ENCODE measurements at places on chromosomes 7 and 10. TPM values are rescaled to one million over a fixed set of nuclear protein-coding genes. Genes with fewer than 3 reads are reported as not detected.

GRCh38 chr7:122135275-122135674 is 8.8 kb downstream of the AASS start:
- H3K4me1 ChIP-seq: peaks cover 11% of the 10 kb centered on the region
- H3K4me3 ChIP-seq: no peak overlapping the region
- H3K27ac ChIP-seq: no peak overlapping the region
- no peak for DNase-seq

GRCh38 chr10:3882855-3883254 is 97.8 kb upstream of the KLF6 start:
- H3K36me3 ChIP-seq: no peaks in the 10 kb centered on the region
- H3K27ac ChIP-seq: no peak overlapping the region
- DNase-seq: no peak
- H3K4me1 ChIP-seq: peaks cover 4% of the 10 kb centered on the region
- H3K27me3 ChIP-seq: peaks cover 5% of the 10 kb centered on the region

- peaks cover 12% of the 10 kb centered on the region for H3K27me3 ChIP-seq
- no peak overlapping the region for H3K27ac ChIP-seq
- no peak overlapping the region for H3K4me3 ChIP-seq
- H3K36me3 ChIP-seq: no peaks in the 10 kb centered on the region
- H3K4me1 ChIP-seq: no peaks in the 10 kb centered on the region
- peak; percentile 72 for DNase-seq
These were observed 22.2 kb upstream of the EXOC4 start for GRCh38 chr7:133230591-133231194.

- H3K27me3 ChIP-seq: no peaks in the 10 kb centered on the region
- no peak for DNase-seq
- H3K4me1 ChIP-seq: no peaks in the 10 kb centered on the region
- no peak overlapping the region for H3K27ac ChIP-seq
- H3K36me3 ChIP-seq: no peaks in the 10 kb centered on the region
These were observed 8.6 kb downstream of the FAM241B start for GRCh38 chr10:69638642-69639041.

DNA sequence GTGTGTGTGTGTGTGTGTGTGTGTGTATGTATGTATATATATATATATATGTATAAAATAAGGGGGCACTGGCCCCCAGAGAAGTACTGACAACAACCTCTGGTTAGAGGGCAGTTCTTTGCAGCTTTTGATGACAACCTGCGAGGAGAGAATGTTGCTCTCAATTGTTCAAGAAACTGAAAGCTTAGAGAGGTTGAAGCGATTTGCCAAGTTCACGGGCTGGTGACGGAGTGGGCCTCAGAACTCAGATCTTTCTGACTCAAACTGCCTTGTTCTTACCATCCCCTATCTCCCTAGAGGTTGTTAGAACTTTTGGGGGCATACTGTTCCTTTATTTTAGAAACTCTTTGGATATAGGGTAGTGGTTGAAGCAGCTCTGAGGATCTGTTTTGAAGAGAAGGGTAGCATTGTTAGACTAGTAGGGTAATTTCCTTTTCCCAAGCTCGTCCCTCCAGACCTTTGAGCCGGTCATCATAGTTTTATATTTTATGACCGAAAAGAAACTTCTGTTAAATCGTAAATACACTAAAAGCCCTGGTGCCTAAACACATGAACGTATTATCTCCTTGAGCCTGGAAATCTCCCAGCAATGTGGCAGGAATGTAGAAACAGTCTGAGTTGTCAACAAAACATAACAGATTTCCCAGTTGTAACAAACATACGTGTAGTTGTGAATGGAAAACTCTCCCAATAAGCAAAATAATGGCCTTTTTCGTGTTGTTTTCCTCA is 541.7 kb upstream of the GALNT17 start:
- no peak for DNase-seq
- H3K4me3 ChIP-seq: no peak overlapping the region
- H3K36me3 ChIP-seq: no peaks in the 10 kb centered on the region
- peaks cover 9% of the 10 kb centered on the region for H3K27me3 ChIP-seq

GRCh38 chr10:116526219-116526618 is 19.5 kb upstream of the PNLIP start:
- no peak for DNase-seq
- H3K36me3 ChIP-seq: no peaks in the 10 kb centered on the region
- H3K27ac ChIP-seq: no peak overlapping the region

DNA sequence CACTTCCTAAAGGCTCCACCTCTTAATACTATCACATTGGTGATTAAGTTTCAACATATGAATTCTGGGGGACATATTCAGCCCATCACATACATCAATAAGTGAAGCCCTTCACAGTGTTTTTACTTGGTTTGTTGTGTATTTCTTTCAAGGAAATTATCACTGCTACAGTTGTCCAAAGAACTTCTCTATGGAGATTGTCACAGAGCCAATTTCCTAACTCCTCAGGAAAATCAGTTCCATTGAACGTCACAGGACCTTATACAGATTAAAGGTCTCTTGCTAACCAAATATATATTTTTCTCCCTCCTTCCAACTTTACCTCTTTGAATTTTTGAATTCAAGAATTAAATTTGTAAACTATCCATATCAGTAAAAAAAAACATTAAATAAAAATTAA is 114.3 kb downstream of the LRRN3 start:
- H3K36me3 ChIP-seq: peaks cover 11% of the 10 kb centered on the region
- H3K27ac ChIP-seq: no peak overlapping the region
- no peaks in the 10 kb centered on the region for H3K27me3 ChIP-seq

DNA sequence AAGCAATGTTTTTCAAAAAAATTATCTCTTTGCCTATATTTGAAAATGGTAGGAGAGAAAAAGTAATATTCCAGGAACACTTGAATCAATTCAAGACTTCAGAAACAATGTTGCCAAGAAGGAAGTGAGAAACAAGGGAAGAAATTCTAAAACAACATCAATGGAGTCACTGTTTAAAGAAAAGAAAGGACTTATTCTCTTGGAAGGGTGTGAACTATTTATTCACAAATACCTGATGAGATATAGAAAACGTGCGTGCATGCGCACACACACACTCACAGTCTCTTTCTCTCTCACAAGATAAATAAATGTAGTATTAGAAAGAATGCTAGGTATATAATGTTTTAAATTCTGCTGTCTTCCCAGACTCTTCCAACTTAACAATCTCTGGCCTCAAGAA is 117.2 kb upstream of the FAM133B start:
- H3K4me3 ChIP-seq: no peak overlapping the region
- H3K36me3 ChIP-seq: peaks cover 36% of the 10 kb centered on the region
- no peaks in the 10 kb centered on the region for H3K27me3 ChIP-seq

DNA sequence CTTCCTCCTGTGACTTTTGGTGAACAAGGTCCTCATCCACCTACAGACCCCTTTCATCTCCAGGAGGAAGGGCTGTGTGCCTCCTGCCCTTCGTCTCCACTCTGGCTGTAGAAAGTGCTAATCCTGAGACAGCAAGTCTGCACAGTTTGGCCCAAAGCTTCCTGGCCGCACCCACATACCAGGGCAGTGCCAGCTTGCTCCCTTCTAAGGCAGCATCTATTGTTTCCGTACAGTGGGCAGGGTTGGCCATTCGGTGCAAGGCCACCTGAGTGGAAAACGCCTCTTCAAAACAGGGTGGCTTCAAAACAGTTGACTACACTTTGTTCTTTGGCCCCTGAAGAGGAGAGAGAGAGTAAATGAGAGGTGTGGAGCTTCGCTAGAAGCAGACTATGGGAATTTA is 134.1 kb upstream of the KLF14 start:
- no peak for DNase-seq
- H3K27me3 ChIP-seq: no peaks in the 10 kb centered on the region
- no peak overlapping the region for H3K4me3 ChIP-seq
- no peak overlapping the region for H3K27ac ChIP-seq
- H3K36me3 ChIP-seq: peaks cover 73% of the 10 kb centered on the region

DNA sequence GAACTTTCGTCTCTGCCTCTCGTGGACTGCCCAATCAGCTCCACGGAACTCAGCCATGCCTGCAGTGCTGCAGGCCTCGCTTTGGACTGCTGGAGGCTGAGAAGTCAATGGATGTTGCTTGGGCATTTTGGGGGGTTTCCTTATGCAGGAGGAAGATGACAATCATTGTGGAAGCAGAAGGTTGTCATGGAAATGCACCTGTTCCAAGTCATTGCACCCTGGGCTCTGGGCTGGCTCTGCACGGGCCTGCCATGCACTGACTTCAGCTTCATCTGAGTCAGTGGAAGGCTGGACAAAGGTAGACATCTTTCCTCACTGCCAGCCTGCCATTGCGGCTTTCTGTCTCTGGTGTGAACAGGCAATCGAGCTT is 217.3 kb downstream of the RPS24 start:
- no peak overlapping the region for H3K4me3 ChIP-seq
- no peak for DNase-seq
- no peaks in the 10 kb centered on the region for H3K4me1 ChIP-seq
- H3K27ac ChIP-seq: no peak overlapping the region

Gene CPA2
- not detected for total RNA-seq

Gene LOXL4
- total RNA-seq: not detected

Gene TEX47
- total RNA-seq: not detected

Gene CLDN3
- total RNA-seq: not detected

Gene SEMA3A
- total RNA-seq: 2.7 TPM

Gene ATG9B
- 2.8 TPM for total RNA-seq

Gene TAS2R5
- 0.99 TPM for total RNA-seq

Gene ARHGEF5
- 15.4 TPM for total RNA-seq

Gene NOLC1
- 194 TPM for total RNA-seq

Gene CALML3
- total RNA-seq: not detected

Gene SLC18A2
- not detected for total RNA-seq
